ENCODE measurements at places on chromosomes 16 and 17. TPM values are rescaled to one million over a fixed set of nuclear protein-coding genes. Genes with fewer than 3 reads are reported as not detected.

Gene TP53TG3B
- total RNA-seq, result not detected

Gene TMC5
- total RNA-seq, result not detected

Gene GPR142
- total RNA-seq, result not detected

Gene CACNG5
- not detected for total RNA-seq

Gene PHB1
- 134 TPM for total RNA-seq

Gene LRRC75A
- total RNA-seq, result 23.1 TPM

GRCh38 chr16:4859900-4860255 is 12.6 kb downstream of the UBN1 start:
- DNase-seq, result no peak
- no peaks in the 10 kb centered on the region for H3K4me1 ChIP-seq
- H3K27me3 ChIP-seq, result no peaks in the 10 kb centered on the region
- peaks cover 67% of the 10 kb centered on the region for H3K36me3 ChIP-seq
- no peak overlapping the region for H3K4me3 ChIP-seq

DNA sequence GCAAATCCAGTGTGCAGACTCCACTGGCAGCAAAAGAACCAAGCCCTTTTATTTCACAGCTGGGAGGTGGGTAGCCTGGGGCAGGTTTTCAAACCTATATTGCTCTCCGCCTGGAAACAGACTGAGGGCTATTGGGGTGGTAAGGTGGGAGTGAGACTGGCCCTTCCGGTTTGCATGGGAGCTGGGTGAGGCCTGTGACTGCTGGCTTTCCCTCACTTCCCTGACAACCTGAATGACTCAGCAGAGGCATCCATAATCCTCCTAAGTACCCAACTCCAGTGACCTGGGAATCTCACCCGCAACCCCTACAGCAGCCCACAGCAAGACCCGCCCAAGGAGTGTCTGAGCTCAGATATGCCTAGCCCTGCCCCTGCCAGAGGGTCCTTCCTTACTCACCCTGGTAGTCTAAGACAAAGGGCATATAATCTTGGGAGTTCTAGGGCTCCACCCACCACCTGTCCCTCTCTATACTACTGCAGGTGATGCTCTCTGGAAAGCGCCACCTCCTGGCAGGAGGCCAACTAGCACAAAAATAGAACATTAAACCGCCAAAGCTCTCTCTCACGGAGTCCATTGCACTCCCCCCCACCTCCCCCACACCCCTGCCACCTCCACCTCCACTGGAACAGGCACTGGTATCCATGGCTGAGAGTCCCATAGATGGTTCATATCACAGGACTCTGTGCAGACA is 602.0 kb upstream of the C16orf82 start:
- H3K4me3 ChIP-seq, result no peak overlapping the region
- no peak for DNase-seq
- H3K36me3 ChIP-seq, result no peaks in the 10 kb centered on the region
- no peaks in the 10 kb centered on the region for H3K27me3 ChIP-seq
- no peaks in the 10 kb centered on the region for H3K4me1 ChIP-seq

- H3K27me3 ChIP-seq, result no peaks in the 10 kb centered on the region
- peaks cover 18% of the 10 kb centered on the region for H3K36me3 ChIP-seq
- H3K27ac ChIP-seq, result no peak overlapping the region
- peaks cover 8% of the 10 kb centered on the region for H3K4me1 ChIP-seq
- no peak overlapping the region for H3K4me3 ChIP-seq
- DNase-seq, result peak; percentile 3
Measured at GRCh38 chr16:3235856-3236669, 1.1 kb upstream of the ZNF200 start.

DNA sequence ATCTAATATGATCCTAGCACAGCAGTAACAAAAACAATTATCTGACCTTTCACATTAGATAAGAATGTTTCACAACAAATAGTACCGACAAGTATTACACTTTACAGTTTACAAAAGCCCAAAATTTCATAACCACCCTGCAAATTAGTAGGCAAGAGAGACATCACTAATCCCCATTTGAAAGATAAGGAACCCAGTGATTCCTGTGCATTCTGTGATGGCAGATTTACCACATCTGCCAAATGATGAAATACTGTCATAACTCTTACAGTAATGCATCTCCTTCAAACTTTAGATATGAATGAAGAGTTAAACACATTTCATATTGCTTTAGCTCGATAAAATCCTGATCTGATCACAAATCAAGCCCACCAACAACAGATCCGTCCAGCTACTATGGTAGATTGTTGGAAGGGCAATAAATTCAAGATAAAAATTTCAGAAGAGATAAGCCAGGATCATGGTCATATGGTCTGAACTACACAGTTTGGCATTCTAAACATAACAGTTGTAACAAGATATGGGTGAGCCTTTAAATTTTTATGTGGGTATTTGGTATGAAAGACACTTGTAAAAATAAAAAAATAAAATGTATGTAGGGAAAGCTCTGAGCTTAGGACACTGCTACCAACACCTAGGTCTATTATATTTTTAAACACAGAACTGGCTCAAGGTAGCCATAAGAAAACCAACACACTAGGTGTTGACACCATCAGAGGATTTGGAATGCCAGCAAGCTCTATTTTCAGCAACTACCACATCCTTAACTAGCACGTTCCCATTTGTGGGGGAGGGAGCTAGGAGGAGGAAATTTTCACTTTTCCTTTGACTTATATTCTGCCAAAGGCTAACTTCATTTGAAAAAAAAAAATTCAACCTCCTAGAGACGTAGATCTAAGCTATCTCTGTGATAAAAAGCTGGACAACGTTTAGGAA is 9.3 kb downstream of the YWHAE start:
- H3K36me3 ChIP-seq, result no peaks in the 10 kb centered on the region
- peak overlapping the region; percentile 14 for H3K4me3 ChIP-seq
- no peaks in the 10 kb centered on the region for H3K27me3 ChIP-seq
- peak overlapping the region; percentile 96 for H3K27ac ChIP-seq
- DNase-seq, result peak; percentile 73

- peaks cover 6% of the 10 kb centered on the region for H3K4me1 ChIP-seq
- H3K36me3 ChIP-seq, result no peaks in the 10 kb centered on the region
- H3K4me3 ChIP-seq, result no peak overlapping the region
- H3K27ac ChIP-seq, result no peak overlapping the region
Measured at GRCh38 chr16:69438465-69438864, 14.0 kb downstream of the CYB5B start.

GRCh38 chr16:67608364-67608763 is 36.6 kb upstream of the CARMIL2 start:
- peaks cover 4% of the 10 kb centered on the region for H3K4me1 ChIP-seq
- no peaks in the 10 kb centered on the region for H3K27me3 ChIP-seq
- no peak for DNase-seq
- no peak overlapping the region for H3K27ac ChIP-seq
- H3K4me3 ChIP-seq, result no peak overlapping the region
- H3K36me3 ChIP-seq, result peaks cover 22% of the 10 kb centered on the region

- peaks cover 25% of the 10 kb centered on the region for H3K4me1 ChIP-seq
- no peak overlapping the region for H3K27ac ChIP-seq
- H3K4me3 ChIP-seq, result no peak overlapping the region
- DNase-seq, result no peak
Measured at GRCh38 chr16:49527611-49528010, 154.0 kb downstream of the C16orf78 start.

GRCh38 chr17:10956821-10957220 is 118.9 kb upstream of the PIRT start:
- H3K27me3 ChIP-seq, result no peaks in the 10 kb centered on the region
- no peaks in the 10 kb centered on the region for H3K36me3 ChIP-seq
- no peak overlapping the region for H3K27ac ChIP-seq
- DNase-seq, result no peak
- peaks cover 4% of the 10 kb centered on the region for H3K4me1 ChIP-seq
- H3K4me3 ChIP-seq, result no peak overlapping the region

- H3K36me3 ChIP-seq, result peaks cover 13% of the 10 kb centered on the region
- H3K4me3 ChIP-seq, result no peak overlapping the region
- H3K27me3 ChIP-seq, result no peaks in the 10 kb centered on the region
- H3K27ac ChIP-seq, result no peak overlapping the region
- no peaks in the 10 kb centered on the region for H3K4me1 ChIP-seq
Measured at GRCh38 chr16:15592324-15592723, 50.6 kb downstream of the MARF1 start.

GRCh38 chr17:58506354-58507080 is 7.9 kb downstream of the MTMR4 start:
- no peak for DNase-seq
- no peak overlapping the region for H3K27ac ChIP-seq
- no peaks in the 10 kb centered on the region for H3K27me3 ChIP-seq

GRCh38 chr17:6523330-6523729 is 33.0 kb downstream of the PITPNM3 start:
- H3K36me3 ChIP-seq, result no peaks in the 10 kb centered on the region
- no peak overlapping the region for H3K4me3 ChIP-seq
- no peak overlapping the region for H3K27ac ChIP-seq
- DNase-seq, result no peak
- no peaks in the 10 kb centered on the region for H3K27me3 ChIP-seq

- H3K36me3 ChIP-seq, result no peaks in the 10 kb centered on the region
- H3K27me3 ChIP-seq, result no peaks in the 10 kb centered on the region
- H3K4me3 ChIP-seq, result no peak overlapping the region
- H3K27ac ChIP-seq, result no peak overlapping the region
Measured at GRCh38 chr17:9382626-9383025, 193.0 kb downstream of the STX8 start.

DNA sequence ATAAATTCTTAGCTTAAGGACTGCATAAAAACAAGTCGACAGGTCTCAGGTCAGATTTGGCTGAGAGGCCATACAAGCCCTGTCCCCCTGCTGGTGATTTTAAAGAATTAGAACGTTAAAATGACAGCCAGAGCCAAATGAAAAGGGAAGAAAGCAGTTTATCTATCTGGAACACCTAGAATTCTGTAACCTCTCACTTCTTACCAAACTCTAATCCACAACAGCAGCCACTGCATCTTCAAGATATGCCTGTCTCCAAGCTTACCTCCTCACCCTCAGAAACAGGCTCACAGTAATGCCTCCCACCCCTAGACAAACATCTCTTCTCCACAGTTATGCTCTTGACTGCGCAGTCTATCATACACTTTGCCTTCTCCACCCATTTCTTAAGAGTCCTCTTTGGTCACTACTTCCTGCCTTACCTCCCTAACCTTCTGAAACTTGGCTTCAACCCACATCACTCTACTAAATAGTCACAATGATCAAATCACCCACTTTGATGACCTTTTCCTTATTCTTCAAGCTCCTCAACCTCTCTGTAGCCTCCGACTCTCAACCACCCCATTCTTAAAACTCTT is 14.2 kb downstream of the ANKFY1 start:
- H3K27ac ChIP-seq, result no peak overlapping the region
- no peak overlapping the region for H3K4me3 ChIP-seq
- H3K27me3 ChIP-seq, result no peaks in the 10 kb centered on the region
- peaks cover 4% of the 10 kb centered on the region for H3K4me1 ChIP-seq

DNA sequence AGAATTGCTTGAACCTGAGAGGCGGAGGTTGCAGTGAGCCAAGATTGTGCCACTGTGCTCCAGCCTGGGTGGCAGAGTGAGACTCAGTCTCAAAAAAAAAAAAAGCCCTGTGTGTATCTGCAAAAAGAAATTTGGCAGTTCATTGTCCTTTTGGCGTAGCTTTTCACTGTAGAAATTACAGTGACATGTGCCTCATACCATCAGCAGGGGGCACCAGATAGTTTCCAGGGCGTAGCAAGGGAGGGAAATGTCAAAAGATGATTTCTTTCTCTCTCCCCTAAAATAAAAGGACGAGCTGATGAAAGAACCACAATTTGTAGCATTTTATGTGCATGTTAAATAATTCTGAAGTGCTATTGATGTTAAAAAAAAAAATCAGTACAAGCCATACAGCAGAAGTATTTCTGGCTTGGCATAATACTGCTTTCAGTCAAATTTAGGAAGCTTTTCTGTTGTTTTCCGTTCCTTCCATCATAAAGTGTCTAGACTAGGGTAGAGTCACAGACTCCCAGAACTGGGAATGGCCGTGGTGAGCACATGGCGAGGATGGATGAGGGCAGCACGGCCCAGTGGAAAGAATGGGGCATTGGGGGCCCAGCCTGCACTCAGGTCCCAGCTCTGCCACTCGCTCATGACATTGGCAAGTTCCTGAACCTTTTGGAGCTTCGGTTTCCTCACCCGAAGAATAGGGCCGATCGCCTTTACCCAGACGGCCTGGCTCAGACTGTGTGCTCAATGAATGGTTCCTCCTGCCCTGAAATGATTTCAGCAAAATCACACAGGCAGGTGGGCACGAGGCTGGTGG is 59.8 kb upstream of the RPH3AL start:
- no peaks in the 10 kb centered on the region for H3K4me1 ChIP-seq
- peak; percentile 75 for DNase-seq
- no peaks in the 10 kb centered on the region for H3K36me3 ChIP-seq
- H3K27me3 ChIP-seq, result no peaks in the 10 kb centered on the region
- H3K27ac ChIP-seq, result no peak overlapping the region

GRCh38 chr16:53895433-53895832 is 191.5 kb downstream of the FTO start:
- DNase-seq, result no peak
- H3K4me1 ChIP-seq, result peaks cover 42% of the 10 kb centered on the region
- no peaks in the 10 kb centered on the region for H3K27me3 ChIP-seq
- no peaks in the 10 kb centered on the region for H3K36me3 ChIP-seq
- H3K4me3 ChIP-seq, result no peak overlapping the region
- peak overlapping the region; percentile 10 for H3K27ac ChIP-seq

GRCh38 chr16:78987666-78988065 is 612.9 kb downstream of the MAF start:
- H3K27ac ChIP-seq, result no peak overlapping the region
- H3K27me3 ChIP-seq, result no peaks in the 10 kb centered on the region
- no peaks in the 10 kb centered on the region for H3K36me3 ChIP-seq
- H3K4me1 ChIP-seq, result peaks cover 22% of the 10 kb centered on the region
- no peak overlapping the region for H3K4me3 ChIP-seq

- no peaks in the 10 kb centered on the region for H3K36me3 ChIP-seq
- H3K4me1 ChIP-seq, result no peaks in the 10 kb centered on the region
- no peak for DNase-seq
Measured at GRCh38 chr16:19105891-19106624, 7.7 kb upstream of the ITPRIPL2 start.

DNA sequence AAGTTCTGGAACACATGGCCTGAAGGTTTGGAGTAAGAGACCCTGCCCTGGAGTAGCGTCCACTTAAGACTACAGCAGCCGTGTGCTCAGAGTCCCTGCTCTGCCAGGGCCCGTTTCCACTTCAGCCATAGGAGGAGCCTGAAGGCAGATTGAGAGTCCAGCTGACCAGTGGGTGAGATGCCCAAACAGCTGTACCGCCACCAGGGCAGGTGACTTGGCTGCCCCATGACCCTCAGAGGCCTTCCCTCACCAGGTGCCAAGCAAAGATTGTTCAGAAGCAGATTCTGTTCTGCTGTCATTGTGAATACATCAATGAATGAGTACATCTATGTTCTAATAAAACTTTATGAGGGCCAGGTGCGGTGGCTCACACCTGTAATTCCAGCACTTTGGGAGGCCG is 178.8 kb downstream of the RAB11FIP4 start:
- no peak overlapping the region for H3K27ac ChIP-seq
- no peaks in the 10 kb centered on the region for H3K4me1 ChIP-seq
- H3K36me3 ChIP-seq, result no peaks in the 10 kb centered on the region
- DNase-seq, result no peak
- H3K27me3 ChIP-seq, result no peaks in the 10 kb centered on the region
- no peak overlapping the region for H3K4me3 ChIP-seq

DNA sequence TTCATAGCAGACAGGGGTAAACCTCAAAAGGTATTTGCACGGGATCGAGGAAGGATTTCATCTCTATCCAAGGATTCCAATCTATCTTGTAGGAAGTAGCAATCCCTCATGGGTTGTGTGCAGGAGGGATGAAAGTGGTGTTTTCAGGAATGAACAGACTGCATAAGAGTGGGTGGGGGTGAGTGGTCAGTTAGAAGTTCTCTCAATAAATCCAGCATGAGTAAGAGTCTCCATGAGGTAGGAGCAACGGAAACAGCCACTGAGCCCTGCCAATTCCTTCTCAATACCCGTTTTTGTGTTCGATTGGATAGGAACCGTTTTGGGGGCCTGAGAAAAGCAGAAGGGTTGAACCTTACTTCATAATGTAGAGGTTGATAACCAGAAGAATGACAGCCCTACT is 375.6 kb downstream of the SOX9 start:
- no peak overlapping the region for H3K27ac ChIP-seq
- H3K4me1 ChIP-seq, result no peaks in the 10 kb centered on the region
- no peak for DNase-seq
- no peaks in the 10 kb centered on the region for H3K27me3 ChIP-seq
